Type B pancreatic cell (in vitro differentiated cells): ENCODE measurements at places on chromosomes 11 and 22. TPM values are rescaled to one million over a fixed set of nuclear protein-coding genes. Genes with fewer than 3 reads are reported as not detected.

Gene PKP3
- total RNA-seq: 51.6 and 156 TPM in 2 replicates

DNA sequence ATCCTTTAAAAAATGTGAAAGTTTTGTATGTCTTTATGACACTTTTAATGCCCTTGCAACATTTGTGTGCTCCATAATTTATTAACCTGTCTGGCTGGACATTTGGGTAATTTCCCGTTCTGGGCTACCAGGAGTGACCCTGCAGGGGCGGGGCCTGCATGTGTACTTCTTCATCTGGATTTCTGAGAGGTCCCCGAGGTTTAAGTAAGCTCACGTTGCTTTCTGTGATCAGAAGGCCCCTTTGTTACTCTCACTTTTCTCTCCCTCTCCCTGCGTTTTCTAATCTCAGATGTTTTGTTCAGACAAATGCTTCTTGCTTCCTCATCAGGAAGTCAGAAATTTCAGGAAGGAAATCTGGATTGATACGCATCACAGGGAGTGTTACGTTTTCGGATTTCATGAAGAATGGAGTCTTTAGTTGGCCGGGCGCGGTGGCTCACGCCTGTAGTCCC, 78.9 kb upstream of the CRYBB3 start:
- no peak for DNase-seq
- H3K27me3 ChIP-seq: no peaks in the 10 kb centered on the region
- H3K36me3 ChIP-seq: peaks cover 7% of the 10 kb centered on the region
- peak overlapping the region; percentile 87 for H3K27ac ChIP-seq
- peaks cover 16% of the 10 kb centered on the region for H3K4me1 ChIP-seq

DNA sequence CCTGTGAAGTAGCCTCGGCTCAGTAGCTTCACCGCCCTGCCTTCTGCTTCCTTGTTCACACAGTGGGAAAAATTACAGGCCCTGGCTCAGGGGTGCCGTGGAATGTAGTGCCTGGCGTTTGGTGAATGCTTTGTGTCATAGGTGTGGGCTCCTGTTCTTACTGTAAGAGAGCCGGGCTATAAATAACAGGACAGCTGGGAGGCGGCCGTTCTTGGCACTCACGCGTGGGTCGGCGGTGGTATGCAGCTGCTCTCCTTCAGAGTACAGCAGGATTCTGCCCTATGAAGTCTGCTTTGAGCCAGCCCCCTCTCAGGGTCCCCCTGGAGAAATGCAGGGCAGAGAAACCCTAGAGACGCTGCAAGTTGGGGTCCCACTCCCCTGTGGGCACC, 84.2 kb downstream of the CTTN start:
- no peak for DNase-seq
- H3K36me3 ChIP-seq: peaks cover 12% of the 10 kb centered on the region
- no peaks in the 10 kb centered on the region for H3K27me3 ChIP-seq
- H3K27ac ChIP-seq: no peak overlapping the region
- peaks cover 8% of the 10 kb centered on the region for H3K4me1 ChIP-seq

GRCh38 chr22:39313258-39314001, 6.0 kb downstream of the RPL3 start:
- H3K36me3 ChIP-seq: peaks cover 40% of the 10 kb centered on the region
- peaks cover 35% of the 10 kb centered on the region for H3K4me1 ChIP-seq
- H3K4me3 ChIP-seq: no peak overlapping the region

Gene C11orf21
- 0.51 and 1.2 TPM in 2 replicates for total RNA-seq

Gene SLC22A8
- 0.17 and 0.85 TPM in 2 replicates for total RNA-seq

- no peaks in the 10 kb centered on the region for H3K36me3 ChIP-seq
- no peak for DNase-seq
- H3K27ac ChIP-seq: no peak overlapping the region
- H3K4me3 ChIP-seq: no peak overlapping the region
- H3K4me1 ChIP-seq: no peaks in the 10 kb centered on the region
Observed at GRCh38 chr22:32352681-32353080, 5.0 kb upstream of the RFPL3 start.

DNA sequence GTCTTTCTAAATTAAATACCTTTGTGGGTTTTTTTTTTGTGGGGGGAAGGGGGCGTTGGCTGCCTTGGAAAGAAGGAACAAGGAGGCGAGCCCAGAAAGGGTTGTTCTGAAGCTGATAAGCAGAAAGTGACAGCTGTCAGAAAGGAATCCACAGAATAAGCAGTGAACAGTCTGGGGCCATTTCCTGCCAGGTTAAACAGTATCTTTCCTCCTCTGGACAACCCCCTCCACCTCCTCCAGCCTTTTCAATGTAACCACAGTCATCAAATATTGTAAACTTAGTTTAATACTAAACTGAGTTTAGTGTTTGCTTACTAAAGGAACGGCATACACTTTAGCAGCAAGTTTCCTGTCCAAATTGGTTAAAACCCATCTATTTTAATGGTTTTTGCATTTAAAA, 271.2 kb upstream of the SYN3 start:
- H3K27me3 ChIP-seq: no peaks in the 10 kb centered on the region
- DNase-seq: no peak
- peaks cover 17% of the 10 kb centered on the region for H3K36me3 ChIP-seq
- no peak overlapping the region for H3K27ac ChIP-seq
- peaks cover 46% of the 10 kb centered on the region for H3K4me1 ChIP-seq
- H3K4me3 ChIP-seq: peak overlapping the region; percentile 13

Gene RPL3
- total RNA-seq: 2,337 and 2,431 TPM in 2 replicates

Gene ART1
- not detected in 2 replicates for total RNA-seq

DNA sequence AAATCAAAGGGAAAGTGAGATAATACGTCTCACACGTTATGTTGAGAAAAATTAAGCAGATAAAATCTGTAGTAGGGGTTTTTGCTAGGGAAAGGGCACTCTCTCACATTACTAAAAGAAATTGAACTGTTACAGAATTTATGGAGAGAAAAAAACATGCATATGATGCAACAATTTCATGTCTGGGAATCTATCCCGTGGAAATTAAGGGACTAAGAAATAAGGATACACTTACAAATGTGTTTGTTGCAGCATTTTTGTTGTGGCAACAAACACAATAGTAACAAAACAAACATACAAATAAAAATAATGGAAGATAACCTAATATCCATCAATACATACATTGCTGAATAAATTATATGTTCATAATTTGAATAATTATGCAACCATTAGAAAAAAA, 96.3 kb upstream of the ZBED5 start:
- no peaks in the 10 kb centered on the region for H3K4me1 ChIP-seq
- no peak overlapping the region for H3K4me3 ChIP-seq
- no peak overlapping the region for H3K27ac ChIP-seq
- no peak for DNase-seq
- H3K36me3 ChIP-seq: no peaks in the 10 kb centered on the region

DNA sequence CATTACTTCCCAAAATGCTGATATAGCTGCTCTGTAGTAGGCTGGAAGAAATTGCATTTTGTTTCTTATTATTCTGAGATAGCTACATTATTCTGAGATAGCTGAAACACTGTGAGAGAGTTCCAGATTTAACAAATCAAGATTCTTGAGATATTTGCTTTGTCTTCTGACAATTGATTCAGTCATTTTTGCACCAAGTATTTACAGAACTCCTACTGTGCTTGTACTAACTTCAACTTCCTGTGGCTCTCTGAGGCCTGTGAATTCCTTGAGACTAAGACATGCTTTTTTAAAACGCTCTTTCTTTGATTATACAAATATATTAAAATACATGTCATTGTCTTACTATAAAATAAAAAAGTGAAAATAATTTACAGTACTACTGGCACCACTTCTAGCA, 52.7 kb downstream of the USP47 start:
- H3K36me3 ChIP-seq: peaks cover 28% of the 10 kb centered on the region
- no peaks in the 10 kb centered on the region for H3K27me3 ChIP-seq
- no peak overlapping the region for H3K27ac ChIP-seq
- no peaks in the 10 kb centered on the region for H3K4me1 ChIP-seq

- no peaks in the 10 kb centered on the region for H3K27me3 ChIP-seq
- H3K4me1 ChIP-seq: peaks cover 19% of the 10 kb centered on the region
- no peak for DNase-seq
Observed at GRCh38 chr11:66478729-66479393, 1.4 kb upstream of the DPP3 start.
